Activated naive CD4-positive, alpha-beta T cell (primary cell): ENCODE measurements at places on chromosomes 12 and 14.

- no peak for DNase-seq
These were observed 8.2 kb upstream of the ZNF740 start for GRCh38 chr12:53172352-53172751.

- no peak for DNase-seq
These were observed 88.8 kb upstream of the ATP2B1 start for GRCh38 chr12:89797436-89797835.

DNA sequence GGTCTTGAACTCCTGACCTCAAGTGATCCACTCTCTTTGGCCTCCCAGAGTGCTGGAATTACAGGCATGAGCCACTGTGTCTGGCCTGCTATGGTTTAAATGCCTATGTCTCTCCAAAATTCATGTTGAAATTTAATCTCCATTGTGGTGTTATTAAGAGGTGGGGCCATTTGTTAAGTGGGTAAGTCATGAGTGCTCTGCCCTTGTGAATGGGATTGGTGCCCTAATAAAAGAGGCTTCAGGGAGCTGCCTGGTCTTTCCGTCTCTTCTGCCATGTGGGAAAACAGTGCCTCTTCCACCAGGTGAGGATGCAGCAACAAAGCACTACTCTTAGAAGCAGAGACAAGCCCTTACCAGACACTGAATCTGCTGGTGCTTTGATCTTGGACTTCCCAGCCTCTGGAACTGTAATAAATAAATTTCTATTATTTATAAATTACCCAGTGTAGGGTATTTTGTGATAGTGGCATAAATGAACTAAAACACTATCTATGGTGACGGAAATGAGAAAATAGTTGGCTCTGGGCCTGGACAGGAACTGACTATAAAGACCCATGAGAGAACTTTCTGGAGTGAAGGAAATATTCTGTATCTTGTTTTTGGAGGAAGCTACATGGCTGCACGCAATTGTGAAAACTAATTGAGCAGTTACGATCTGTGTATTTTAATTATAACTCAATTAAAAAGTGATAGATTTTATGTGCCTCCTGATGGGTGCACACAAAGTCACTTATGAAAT is 12.1 kb upstream of the ATP23 start:
- no peak for DNase-seq

DNA sequence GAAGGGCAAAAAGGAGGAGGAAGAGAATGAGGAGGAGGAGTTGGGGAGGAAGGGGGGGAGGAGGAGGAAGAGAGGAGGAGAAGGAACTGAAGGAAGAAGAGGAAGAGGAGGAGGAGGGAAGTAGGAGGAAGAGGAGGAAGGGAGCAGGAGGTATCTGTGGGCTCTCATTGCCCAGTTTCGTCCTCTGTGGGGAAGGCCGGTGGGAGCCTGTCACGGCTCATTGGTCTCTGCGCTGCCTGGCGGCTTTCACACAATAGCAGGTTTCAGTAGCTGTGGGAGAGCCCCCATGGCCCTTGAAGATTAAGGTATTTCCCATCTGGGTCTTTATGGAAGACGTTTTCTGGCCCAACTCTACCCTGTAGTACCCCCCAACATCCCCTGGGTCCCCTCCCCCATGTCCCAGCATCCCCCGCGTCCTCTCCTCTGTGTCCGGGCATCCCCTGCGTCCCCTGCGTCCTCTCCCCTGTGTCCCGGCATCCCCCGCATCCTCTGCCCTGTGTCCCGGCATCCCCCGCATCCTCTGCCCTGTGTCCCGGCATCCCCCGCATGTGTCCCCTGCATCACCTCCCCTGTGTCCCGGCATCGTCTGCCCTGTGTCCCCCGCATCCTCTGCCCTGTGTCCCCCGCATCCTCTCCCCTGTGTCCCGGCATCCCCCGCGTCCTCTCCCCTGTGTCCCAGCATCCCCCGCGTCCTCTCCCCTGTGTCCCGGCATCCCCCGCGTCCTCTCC is 278.2 kb upstream of the SFSWAP start:
- no peak for DNase-seq

DNA sequence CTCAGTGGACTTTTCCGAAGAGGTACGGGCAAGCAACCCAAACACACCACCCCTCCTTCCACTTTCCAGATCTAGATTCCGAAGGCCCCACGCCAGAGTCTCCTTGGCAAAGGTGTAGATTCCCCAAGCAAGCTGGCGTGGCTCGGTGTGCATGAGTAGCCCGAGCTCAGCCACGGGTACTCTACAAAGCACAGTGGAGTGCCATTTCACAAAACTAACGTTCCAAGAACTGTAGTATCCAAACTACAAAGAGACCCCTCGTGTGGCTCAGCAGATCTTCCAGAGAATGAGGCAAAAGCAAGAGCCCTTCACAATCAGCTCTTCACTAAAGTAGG is 72.1 kb downstream of the FOXN3 start:
- DNase-seq: no peak

DNA sequence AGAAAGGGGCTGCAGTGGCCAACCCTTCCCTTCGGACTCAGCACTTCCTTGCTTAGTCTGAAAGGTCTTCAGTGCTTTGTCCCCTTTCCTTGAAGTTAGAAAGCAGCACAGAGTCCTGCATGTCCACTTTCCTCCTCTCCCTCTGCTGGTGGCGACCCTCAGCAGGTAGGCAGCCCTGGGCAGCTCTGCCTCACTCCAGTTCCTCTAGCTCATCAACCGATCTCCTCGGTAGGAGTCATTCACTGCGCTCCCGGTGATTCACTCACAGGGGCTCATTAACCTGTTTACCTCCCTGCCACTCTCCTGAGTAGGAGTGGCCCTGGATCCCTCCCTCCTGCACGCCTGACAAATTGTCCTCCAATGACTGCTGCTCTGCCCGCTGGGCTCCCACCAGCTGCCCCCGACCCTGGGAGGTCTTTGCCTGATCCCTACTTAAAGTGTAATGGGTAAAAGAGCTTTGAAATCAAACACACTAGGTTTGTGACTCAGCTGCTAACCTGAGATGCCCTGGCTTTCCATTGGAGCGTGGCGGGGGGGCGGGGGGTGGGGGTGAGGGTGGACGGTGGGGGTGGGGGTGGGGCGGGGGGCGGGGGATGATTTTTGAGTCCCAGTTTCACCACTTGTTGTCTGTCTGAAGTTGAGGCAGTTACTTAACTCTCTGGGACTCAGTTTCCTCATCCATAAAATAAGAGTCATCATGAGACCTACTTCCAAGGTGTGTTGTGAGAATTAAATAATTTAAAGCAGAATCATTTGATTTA is 4.2 kb downstream of the SCNN1A start:
- DNase-seq: no peak

DNA sequence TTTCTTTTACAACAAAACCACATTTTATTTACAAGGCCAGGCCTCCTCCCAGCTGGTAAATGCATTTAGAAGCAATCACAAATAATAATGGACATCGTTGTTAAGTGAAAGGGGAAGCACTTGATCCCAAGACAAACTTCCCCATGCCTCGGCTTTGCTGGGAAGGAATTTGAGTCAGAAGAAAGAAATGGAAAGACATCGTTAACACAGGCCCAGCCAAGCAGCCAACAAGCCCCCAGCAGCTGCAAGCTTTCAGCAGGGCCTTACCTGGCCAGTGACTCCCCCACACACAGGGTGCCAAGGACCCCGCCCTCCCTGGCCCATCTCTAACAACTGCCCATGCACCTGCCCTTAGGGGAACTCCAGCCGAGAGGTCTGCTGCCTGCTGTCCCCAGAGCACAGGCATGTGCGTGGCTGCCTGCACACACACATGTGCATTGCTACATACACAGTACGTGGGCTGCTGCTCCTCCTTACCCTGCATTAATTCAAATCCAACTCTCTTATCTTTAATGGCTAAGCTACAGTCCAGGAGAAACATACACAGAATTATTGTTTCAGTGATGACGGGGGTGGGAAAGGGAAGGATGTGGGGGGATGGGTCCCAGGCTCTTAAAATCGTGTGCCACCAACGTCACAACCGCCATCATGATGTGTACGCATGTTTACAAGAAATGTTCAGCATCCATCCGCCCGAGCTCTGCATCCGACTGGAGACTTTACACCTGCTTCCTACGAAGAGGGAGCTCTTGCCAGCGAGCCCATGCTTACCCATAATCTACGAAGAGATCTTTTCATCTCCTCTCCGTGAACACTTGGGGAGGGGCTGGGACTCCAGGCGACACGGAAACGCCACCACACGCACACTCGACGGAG is 9.8 kb downstream of the BCL11B start:
- DNase-seq: peak; percentile 77

DNA sequence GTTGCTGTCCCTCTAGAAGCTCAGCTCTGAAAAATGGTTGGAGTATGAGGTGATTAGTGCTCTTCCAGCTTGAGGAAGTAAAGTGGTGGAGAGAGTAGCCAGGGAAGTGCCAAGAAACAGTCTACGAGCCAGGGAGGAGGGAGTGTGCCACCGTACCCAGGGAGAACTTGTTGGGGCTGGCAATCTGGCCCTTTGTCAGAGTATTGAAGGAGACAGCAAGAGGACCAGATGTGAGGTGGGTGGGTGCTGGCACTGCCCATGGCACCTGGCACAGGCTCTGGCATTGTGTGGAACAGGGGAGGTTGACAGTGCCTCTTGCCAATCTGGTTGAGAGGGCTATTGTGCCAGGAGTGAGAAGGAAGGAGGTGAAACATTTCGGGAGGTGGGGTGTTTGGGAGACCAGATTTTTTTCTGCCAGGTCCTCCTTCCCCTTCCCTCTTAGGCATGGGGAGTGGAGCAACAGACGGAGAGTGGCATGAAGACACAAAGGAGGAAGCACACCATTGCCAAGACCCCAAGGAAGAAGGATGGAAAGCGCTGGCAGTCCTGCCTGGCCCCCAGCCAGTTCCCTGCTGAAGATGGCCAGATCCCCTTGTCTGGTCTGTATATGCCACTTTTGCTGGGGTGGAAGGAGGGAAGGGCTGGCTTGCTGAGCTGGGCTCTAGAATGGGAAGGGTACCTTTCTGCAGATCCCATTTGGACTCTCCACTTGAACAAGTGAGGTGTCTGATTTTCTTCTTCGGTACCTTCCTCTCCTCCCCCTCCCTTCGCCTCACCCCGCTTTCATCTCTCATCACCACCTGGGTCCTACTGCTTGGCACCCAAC is 37.5 kb downstream of the ZFHX2 start:
- no peak for DNase-seq

GRCh38 chr12:27924350-27925135 is 48.0 kb downstream of the PTHLH start:
- DNase-seq: no peak

GRCh38 chr12:67593041-67593440 is 55.5 kb upstream of the DYRK2 start:
- no peak for DNase-seq

DNA sequence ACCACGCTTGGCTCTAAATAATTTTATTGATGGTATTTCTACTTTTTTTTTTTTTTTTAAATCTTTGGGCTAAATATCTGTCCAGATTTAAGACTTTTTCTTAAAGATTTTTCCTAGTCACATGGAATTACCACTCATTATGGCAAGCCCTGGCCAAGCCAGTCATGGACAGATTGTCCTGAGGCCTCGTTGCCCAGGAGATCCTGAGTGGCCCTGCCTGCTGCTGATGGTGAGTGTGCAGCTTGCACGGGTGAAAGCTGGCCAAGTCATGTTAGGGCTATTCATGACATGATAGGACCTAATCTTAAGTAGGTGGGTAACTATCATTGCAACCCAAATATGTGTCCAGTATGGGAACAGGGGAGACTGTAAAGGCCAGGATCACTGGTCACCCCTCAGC is 27.8 kb downstream of the GUCY2C start:
- DNase-seq: no peak

GRCh38 chr12:62898526-62898925 is 36.4 kb downstream of the PPM1H start:
- DNase-seq: no peak

GRCh38 chr12:82972624-82973023 is 285.9 kb downstream of the TMTC2 start:
- no peak for DNase-seq

DNA sequence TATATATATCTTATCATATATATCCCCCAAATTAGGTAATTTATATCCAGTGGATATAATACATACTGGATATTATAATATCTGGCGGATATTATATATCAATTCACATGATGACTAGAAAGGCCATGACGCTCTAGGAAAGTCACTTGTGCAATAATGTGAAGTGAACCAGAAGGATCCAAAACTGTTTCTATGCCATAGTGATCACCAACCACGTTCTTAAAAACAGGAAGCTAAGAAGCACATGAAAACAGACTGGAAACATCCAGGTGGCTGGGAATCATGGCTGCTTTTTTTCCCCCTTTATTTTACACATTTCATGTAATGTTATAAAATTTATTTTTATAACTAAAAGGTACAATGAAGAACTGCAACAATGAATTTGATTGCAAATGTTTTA is 1.4 kb downstream of the GUCY2C start:
- no peak for DNase-seq

DNA sequence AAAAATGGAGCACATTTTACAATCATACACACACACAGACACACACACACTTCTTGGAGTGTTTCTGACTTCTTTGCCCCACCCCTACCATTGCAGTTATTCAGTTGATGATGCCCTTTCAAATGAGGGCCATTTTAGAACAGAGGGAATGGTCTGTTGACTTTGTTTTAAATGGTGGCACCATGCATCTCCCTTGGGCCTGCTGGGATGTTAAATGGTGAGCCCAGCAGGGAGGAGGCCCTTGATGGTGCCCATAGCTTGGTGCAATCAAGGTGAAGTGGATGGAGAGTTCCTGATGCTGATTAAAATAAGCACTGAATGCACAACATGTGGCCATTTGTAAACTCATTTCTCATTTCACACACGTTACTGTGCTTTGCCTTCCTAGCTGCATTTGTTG is 13.3 kb downstream of the C12orf75 start:
- DNase-seq: no peak

- DNase-seq: no peak
These were observed 90.8 kb downstream of the SLC38A1 start for GRCh38 chr12:46177837-46178608.

DNA sequence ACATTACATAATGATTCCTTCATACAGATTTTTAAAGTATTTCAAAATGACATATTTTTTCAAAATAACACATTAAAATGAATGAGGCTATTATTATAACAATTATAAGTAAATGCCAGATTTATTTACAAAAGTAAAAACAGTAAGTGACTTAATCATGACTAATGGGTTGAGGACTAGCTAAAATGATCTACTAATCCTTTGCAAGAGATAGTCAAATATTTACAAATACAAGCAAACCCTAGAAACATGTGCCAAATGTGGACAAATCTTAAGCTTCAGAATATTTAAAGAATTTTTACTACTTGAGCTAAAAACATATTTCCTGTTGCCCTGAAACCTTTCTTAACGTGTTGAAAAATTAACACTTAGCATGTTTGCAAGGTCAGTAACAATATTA is 74.8 kb downstream of the KIF21A start:
- DNase-seq: no peak

DNA sequence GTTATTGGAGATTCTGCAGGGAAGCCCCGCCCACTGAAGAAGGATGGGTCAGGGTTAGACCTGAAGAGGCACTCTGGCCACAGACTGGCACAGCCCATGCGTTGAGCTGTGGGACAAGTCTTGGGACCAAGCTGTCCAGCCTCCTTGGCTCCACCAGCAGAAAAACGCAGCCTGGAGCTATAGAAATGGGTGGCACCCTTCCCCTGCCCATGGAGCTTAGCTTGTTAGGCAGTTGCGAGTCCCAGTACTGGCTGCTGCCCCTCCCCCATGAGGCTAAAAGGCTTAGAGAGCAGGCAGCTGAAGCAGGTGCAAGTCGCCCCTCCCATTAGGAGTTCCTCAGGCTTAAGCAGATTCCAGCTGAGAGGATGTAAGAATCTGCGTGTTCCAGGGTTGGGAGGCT is 1124.0 kb upstream of the TMEM132C start:
- no peak for DNase-seq
